Cardiac muscle cell (in vitro differentiated cells and primary cell): ENCODE measurements at places on chromosomes 4 and X.

GRCh38 chrX:11386812-11387211 lies 93.6 kb downstream of the AMELX start:
- DNase-seq = no peak

- DNase-seq = no peak
Measured at GRCh38 chr4:160510928-160511327, 1408.0 kb downstream of the RAPGEF2 start.

DNA sequence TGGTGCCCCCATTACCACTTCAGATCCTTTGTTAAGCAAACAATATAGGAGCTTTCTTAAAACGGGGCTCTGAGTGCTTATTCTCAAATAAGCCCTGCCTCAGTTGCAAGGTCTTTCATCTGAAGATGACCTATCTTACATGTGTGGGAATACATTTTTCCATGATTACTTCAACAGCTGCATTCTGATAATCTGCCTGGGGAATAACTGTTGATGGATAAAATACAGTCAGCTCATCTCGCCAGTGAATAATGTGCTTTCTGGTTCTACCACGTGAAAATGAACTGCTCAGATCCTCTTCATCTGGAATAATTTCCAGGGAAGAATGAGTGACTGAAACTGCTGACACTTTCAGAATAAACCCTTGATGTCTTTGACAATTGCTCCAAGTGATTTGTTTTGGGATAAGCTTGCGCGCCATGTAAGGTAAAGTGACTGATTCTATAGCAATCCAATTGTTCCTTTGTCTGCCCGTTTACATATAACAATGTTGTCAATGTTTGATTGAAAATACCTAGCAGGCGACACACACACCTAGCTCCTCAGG lies 161.3 kb downstream of the RTL9 start:
- no peak for DNase-seq

DNA sequence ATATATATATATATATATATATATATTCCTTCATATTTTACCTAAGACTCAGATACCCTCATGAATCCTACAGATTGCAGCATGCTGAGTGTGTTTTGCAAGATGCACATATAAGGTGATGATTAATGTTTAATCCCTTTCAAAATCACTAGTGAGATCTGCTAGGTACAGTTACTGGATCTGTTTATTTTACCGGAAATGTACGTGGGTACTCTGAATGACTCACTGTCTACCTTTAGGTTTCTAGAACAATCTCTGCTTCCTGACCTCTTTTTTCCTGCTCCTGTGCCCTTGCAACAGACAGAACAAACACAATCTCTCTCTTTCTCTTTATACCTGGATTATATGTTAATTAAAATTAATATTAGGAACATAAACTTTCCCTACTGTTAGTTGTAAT lies 379.6 kb downstream of the FAM133A start:
- no peak for DNase-seq

GRCh38 chr4:147821555-147821954 lies 89.7 kb downstream of the ARHGAP10 start:
- no peak for DNase-seq

DNA sequence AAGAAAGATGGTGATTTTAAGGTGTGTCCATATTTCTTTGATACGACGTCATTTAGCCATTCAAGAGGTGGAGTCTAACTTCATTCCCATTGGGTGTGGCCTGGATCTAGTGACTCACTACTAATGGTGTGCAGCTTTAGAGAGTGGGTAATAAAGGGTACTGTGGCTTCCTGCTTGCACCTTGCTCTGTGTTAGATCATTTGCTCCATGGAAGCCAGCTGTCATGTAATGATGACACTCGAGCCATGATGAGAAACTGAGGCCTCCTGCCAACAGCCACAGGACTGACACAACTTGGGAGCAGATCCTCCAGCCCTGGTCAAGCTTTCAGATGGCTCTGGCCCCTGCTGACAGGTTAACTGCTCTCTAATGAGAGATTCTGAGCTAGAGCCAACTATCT lies 82.0 kb downstream of the UNC5C start:
- DNase-seq = no peak

- DNase-seq = peak; percentile 62
Measured at GRCh38 chr4:74364652-74365491, at the start of gene EREG. EREG (plus strand) TSS chr4:74365145; CDS start chr4:74365309, 164 bp downstream.

DNA sequence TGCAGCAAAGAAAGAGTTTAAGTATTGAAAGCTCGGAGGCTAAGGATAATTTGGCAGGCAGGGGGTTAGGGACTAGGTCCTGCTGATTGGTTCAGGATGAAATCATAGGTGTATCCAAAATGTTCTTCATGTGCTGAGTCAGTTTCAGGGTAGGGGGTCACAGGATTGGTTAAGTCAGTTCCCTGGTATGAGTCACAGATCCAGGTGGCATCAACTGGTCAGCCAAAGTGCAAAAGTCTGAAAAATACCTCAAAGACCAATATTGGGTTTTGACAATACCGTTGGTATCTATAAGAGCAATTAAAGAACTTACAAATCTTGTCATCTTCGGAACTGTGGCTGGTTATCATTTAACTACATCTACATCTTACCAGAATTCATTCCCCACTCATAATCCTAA lies 25.6 kb upstream of the PRDM8 start:
- no peak for DNase-seq

GRCh38 chr4:86558797-86559196 lies 35.3 kb upstream of the PTPN13 start:
- no peak for DNase-seq

DNA sequence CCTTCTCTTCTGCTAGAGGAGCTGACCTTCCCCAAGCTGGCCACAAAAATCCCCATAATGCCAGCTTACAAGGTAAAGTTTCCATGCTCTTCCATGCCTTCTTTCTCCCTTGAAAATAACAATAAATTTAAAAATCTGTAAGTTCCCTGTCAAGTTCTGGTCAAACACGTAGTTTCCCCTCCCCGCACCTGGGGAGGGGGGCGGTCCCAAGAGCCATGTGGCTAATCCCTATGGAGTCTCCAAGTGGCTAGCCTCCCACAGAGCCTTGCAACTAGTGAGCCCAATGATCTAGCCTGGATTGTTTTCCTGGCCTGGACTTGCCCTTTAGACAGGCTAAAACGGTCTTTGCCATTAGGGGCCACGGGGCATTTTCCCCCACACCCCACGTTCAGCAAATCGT lies 2.1 kb upstream of the NRK start:
- no peak for DNase-seq

- no peak for DNase-seq
Measured at GRCh38 chrX:136589966-136590365, 58.0 kb downstream of the VGLL1 start.

DNA sequence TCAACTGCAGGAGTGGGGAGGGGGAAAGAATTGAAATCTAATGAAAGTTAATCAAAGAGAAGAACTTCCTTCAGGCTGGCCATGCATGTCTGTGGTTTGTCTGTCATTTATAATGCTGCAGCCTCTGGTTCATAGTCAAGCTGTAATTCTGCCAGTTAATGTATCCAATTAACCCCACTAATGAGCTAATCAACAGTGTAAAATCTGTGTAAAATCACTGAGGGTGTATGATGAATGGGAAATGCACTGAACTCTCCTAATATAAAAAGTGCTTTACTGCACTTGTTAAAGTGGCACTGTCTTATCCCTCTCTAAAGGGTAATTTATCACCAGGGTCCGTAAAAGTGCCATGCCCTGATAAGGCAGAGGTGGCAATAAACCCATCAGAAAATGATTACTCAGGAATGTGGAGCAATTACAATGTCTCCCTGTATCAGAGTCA lies 798.1 kb downstream of the PDHA2 start:
- DNase-seq = no peak

GRCh38 chr4:56828784-56829535 lies 7.5 kb upstream of the SPINK2 start:
- DNase-seq = no peak

- no peak for DNase-seq
Measured at GRCh38 chr4:110059556-110060191, 138.7 kb downstream of the ELOVL6 start.

GRCh38 chr4:89519771-89520320 lies 212.2 kb upstream of the GPRIN3 start:
- DNase-seq = no peak

- DNase-seq = no peak
Measured at GRCh38 chr4:10734697-10735096, 50.1 kb upstream of the CLNK start.

DNA sequence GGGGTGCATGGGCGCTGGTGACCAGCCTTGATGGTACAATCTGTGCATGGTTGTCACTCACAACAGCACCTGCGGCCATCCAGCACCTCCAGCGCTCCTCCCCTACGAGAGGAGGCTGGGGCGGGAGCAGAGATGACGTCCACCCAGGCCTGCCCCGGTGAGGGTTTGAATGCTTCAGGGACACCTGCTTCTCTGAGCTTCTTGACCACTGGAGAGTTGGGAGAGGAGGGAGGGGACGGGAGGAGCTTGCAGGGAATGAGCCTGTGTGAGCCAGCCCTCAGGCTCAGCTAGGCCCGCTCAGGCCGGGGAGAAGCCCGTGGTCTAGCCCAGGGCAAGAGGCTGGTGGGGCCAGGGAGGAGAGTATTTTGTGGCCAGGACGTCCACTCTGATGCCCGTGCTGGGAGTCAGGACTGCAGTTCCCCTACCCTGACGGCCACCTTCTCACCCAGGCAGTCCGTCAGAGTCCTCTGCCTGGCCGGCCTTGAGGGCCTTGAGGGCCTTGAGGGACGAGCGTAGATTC lies 59.2 kb downstream of the CPZ start:
- no peak for DNase-seq

GRCh38 chr4:113708250-113708649 lies 53.3 kb downstream of the CAMK2D start:
- no peak for DNase-seq

GRCh38 chr4:86036736-86037135 lies 323.1 kb downstream of the MAPK10 start:
- no peak for DNase-seq

DNA sequence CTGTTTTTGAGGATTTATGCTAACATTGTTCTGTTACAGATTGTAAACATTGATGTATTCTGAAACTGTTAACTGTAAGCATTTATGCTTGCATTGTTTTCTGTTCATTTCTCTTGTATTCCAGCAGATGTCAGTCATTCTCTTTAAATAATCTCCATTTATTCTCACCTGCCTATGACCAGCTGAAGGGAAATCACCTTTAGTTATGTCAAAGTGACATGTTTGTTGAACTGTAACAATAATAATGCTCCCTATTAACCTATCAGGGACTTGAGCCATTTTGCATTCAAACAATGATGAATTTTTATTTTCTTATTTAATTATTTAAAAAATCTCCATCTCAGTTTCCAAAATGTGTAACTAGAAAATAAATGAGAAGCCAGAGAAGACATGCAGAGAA lies 58.0 kb downstream of the SPCS3 start:
- DNase-seq = peak; percentile 44

GRCh38 chr4:5870701-5871100 lies 22.2 kb downstream of the CRMP1 start:
- no peak for DNase-seq

GRCh38 chr4:147704846-147705245 lies 20.9 kb upstream of the PRMT9 start:
- no peak for DNase-seq

- no peak for DNase-seq
Measured at GRCh38 chr4:142563682-142564291, 282.3 kb downstream of the INPP4B start.

DNA sequence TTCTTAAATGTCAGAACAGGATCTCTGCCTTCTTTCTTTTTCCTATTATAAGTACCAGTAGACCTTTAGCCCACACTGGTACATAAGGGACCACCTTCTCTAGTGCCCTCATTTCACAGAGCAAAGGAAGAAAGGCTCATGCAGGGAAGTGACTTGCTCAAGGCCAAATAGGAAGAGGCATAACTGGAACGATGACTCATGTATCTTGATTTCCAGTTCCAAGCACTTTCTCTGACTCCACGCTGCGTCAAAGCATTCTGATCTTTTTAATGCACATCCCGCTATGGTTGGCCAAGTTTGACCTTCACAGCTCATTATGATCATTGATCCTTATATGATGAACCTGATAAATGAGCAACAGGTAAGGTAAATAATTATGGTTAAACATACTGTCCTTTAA lies 542.0 kb downstream of the GBA3 start:
- DNase-seq = no peak

DNA sequence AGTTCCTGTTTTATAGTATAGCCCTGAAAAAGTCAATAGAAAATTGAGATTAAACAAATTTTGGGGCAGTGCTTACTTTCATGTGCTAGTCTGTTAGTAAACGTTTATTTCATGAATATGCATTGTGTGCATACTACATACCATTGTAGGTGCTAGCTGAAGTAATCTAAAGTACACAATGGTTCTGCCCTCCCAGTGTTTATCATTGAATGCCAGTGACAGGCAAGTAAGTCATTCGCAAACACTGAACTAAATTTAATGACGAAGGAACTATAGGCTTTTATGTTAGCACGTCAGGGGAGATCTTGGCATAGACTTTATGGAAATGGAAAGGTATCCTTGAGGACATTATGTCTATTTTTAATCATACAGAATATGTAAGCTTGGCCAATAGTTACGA lies 426.9 kb upstream of the EPHA5 start:
- no peak for DNase-seq

- DNase-seq = peak; percentile 0
Measured at GRCh38 chr4:148649652-148650331, 207.6 kb upstream of the NR3C2 start.

- DNase-seq = no peak
Measured at GRCh38 chr4:26033389-26033788, 119.4 kb downstream of the SMIM20 start.

- no peak for DNase-seq
Measured at GRCh38 chrX:70022616-70023015, 27.1 kb downstream of the AWAT2 start.

DNA sequence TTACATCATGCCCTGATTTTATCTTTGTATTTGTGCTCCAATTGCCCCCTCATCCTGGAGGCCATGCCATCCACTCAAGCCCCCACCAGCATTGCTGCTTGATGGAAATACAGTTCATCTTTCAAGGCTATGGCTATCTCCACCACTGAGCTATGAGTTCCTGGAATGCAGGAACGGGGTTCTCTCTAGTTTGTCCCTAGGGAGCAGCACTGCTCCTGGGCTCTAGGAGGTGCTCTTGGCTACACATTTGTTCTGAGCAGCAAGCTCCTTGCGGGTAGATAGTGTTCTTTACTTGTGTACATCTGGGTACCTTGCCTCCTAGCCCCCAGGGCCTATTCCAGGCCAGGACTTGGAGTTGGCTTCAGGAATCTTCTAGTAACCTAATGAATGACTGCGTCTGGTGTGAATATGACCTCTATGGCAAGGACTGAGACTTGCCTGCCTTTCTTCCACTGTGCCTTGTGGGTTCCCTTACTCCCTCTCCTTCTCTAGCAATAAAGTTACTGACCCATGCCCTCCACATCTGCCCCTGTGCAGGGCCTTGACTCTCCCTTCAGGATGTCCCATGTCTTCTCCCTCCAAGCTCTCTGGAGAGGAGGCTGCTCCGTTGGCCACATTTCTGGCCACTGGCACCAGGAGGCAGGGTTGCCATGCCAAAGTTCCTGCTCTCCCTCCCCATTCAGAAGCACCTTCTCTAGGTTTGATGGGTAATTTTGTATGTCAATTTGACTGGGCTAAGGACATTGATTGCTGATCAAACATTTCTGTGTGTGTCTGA lies 7.6 kb downstream of the CITED1 start:
- DNase-seq = no peak

GRCh38 chrX:130575831-130576389 lies 174.1 kb downstream of the RBMX2 start:
- peak; percentile 61 for DNase-seq
